ENCODE measurements at places on chromosomes 13 and 19.

DNA sequence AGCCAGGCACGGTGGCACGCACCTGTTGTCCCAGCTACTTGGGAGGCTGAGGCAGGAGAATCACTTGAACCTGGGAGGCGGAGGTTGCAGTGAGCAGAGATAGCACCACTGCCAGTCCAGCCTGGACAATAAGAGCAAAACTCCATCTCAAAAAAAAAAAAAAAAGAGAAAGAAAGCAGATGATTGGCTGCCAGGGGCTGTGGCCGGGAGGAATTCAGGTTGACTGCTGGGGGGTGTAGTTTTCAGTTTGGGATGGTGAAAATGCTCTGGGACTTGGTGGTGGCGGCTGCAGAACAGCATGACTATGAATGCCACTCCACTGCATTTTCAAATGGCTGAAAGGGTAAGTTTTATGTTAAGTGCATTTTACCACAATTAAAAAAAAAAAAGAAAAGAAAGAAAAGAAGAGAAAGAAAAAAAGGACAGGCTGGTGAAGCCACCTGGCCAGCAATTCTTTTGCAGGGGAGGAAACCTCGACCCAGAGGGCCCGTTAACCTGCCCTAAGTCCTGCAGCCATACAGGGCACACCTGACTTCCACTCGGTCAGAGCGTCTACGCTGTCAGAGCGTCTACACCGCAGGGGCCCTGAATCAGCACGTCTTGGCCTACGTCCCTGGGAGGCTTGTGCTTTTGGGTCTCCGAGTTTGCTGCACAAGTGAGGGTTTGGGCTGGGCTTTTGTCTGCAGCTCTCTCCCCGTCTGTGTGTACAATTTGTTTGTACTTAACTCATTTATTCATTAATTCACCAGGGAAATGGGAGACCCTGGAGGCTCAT, 3.6 kb downstream of the ISOC2 start:
- DNase-seq: no peak

- DNase-seq: no peak
These were observed 8.6 kb upstream of the BCAT2 start for GRCh38 chr19:48819366-48819816.

DNA sequence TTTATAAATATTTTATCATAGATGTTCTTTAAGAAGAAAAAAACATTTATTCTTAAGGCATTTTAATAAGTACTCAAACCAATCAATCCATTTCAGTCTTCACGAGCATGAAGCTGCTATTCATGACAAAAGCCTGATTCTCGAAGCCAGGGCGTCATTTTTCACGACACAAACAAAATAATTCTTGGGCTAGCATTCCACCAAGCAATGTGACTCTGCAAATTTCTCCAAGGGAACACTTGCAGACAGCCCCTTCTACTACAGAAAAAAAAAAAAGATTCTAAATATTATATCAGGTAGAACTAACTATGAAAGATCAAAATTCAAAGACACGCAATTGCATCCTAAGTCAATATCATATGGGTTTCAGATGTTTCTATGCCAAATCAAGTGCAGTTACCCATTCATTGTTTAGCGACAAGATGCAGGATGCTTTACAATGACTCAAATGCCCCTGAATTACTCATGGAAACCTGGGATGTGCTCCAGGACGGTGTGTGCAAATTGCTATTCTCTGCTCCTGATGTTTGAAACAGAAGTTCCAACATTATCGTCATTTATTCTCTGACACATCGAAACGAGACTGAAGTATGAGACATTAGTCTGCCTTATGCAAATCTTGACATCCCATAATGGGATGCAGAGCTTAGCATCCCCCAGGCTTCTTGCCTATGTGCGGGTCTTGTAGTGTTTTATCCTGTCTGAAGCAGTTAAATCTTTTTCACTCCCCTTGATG, 517.7 kb downstream of the MYO16 start:
- no peak for DNase-seq

DNA sequence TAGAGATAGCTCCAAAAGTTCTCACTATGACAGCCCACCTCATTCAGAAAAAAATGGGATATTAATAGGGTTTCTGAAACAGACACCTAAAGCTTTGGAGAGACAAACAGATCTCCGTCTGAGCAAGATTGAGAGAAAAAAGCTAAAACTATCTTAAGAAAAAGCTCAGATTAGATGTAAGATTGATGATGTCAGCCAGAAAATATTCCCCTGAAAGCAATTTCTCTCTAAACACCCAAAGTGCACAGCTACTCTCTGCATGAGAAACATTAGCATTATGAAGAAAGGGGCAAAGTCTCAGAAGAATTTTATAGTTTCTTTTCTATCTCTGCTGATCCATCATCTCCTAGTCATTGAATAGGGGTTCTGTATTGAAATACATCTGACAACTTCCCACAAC, 148.9 kb downstream of the ZNF737 start:
- no peak for DNase-seq

DNA sequence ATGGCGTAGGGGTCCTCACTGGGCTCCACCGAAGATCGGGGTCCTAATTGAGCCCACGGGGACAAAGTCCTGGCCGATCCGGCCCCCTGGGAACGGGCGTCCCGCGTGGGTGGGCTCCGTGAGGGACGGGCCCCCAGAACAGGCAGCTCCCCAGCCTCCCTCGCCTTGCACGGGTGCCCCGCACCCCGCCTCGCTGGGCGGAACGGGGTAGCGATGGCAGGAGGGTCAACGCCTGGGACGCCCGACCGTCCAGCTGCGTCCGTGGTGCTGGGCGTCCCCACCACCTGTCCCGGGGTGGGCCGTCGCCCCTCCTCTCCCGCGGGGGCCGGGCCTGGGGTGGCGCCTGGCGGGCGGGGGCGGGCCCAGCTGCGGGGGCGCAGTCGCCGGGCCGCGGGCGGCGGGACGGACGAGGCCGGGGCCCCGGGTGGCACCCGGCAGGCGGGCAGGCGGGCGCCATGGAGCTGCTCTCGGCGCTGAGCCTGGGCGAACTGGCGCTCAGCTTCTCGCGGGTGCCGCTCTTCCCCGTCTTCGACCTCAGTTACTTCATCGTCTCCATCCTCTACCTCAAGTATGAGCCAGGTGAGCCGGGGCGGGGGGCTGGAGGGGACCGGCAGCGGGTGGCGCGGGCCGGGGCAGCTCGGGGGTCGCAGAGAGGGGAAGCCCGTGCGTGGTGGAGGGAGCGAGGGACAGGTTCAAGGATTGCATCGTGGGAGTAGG, at the start of gene TMEM38A:
TMEM38A (plus strand) TSS at position 377 of the 717 bp plus-strand sequence; CDS start at position 456, 79 bp downstream.
- no peak for DNase-seq

GRCh38 chr13:23788459-23788858, 100.7 kb downstream of the MIPEP start:
- no peak for DNase-seq

DNA sequence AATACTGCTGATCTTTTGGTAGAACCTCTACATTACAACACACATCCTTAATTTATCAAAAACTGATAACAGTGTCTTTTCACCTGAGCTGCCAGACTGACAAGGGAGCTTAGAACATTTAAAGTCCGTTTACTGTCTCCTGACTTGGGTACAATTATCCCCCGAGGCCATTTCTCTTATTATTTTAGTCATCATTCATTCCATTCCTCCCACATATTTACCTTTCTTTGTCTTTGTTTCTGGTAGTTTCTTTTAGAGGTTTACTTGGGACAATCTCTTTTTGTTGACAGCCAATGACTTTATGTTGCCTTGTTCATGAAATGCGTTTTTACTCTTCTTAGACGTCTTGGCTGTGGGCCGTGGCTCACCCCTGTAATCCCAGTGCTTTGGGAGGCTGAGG, 186.9 kb downstream of the PCCA start:
- no peak for DNase-seq

- no peak for DNase-seq
These were observed 6.3 kb downstream of the SIGLEC10 start for GRCh38 chr19:51410950-51411748.

- no peak for DNase-seq
These were observed 16.6 kb downstream of the IL12RB1 start for GRCh38 chr19:18070181-18070580.

GRCh38 chr13:67619995-67620380, 389.9 kb upstream of the PCDH9 start:
- DNase-seq: no peak

GRCh38 chr13:110702591-110703526, 3.1 kb downstream of the CARS2 start:
- DNase-seq: no peak

DNA sequence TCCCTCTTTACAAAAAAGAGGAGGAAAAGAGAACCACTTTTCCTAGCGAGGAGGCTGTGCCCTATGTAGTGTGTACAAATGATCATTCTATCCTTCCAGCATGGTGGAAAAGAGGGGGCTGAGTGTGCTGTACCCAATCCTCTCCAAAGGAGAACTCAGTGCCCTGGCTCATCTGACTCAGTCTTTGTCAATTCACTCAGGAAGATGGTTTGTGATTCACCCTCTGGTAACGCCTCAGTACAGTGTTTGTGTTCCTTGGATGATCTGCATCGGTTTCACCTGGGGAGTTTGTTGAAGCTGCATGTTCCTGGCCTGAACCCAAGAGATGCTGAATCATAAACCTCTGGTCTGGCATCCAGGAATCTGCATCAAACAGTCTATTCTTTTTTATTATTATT, 18.3 kb upstream of the ENOX1 start:
- no peak for DNase-seq

DNA sequence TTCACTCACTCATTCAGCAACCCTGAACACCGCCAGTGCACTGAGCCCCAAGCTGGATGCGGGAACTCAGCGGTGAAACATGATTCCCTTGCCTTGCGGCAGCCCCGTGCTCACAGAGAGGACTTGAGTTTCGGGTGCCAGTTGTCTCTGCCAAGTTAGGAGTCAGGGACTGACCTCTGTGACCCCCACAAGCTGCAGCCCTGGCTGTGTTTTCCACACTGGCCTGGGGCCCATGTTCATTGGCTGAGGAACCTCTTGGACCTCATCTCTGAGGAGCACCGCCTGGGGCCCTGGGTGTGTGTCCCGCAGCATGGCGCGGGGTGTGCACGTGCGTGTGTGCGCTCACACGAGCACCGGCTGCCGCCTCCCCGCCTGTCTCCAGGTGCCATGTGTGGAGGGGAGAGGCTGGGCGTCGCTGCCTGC, 31.0 kb downstream of the CAPN12 start:
- no peak for DNase-seq

GRCh38 chr19:50461066-50461875, 15.0 kb upstream of the EMC10 start:
- no peak for DNase-seq

DNA sequence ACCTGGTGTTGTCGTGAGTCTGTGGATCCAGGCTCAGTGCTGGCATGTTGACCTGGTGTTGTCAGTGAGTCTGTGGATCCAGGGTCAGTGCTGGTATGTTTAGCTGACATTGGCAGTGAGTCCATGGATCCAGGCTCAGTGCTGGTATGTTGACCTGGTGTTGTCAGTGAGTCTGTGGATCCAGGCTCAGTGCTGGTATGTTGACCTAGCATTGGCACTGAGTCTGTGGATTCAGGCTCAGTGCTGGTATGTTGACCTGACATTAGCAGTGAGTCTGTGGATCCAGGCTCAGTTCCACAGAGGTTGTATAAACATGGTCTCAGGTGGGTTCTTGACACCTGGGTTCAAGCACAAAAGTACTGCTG, 16.8 kb upstream of the PDCD2L start:
- DNase-seq: no peak

GRCh38 chr13:109853153-109853552, 66.8 kb upstream of the IRS2 start:
- no peak for DNase-seq

DNA sequence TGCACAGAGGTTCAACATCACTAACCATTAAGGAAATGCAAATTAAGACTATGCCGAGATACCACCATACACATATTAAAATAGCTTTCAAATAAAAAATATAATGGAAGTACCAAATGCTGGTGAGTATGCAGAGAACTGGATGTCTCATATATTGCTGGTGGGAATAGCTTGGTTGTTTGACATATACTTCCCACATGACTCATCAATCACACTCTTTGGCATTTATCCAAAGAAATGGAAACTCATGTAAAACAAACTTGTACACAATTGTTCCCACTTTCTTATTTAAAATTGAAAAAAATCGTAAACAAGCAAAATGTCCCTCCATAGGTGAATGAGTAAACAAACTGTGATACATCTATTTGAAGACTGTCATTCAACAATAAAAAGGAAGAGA, 982.6 kb upstream of the ATXN8OS start:
- DNase-seq: no peak

- no peak for DNase-seq
These were observed 110.5 kb downstream of the COG6 start for GRCh38 chr13:39765801-39766463.

- no peak for DNase-seq
These were observed 26.6 kb downstream of the DNAJC3 start for GRCh38 chr13:95703576-95703975.

GRCh38 chr19:31515931-31516330, 166.7 kb upstream of the TSHZ3 start:
- DNase-seq: no peak

- DNase-seq: no peak
These were observed 35.6 kb upstream of the TFDP1 start for GRCh38 chr13:113548778-113549621.

DNA sequence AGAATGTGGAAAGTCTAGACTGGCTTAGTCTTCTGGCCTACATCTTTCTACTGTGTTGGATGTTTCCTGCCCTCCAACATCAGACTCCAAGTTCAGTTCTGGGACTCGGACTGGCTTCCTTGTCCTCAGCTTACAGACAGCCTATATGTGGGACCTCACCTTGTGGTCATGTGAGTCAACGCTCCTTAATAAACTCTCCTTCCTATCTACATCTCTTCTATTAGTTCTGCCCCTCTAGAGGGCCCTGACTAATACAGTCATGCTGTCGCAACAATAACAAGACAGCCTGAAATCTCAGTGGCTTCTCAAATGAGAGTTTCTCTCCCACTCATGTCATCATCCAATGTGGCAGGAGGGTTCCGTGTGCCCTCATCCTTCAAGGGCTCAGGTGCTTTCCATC, 347.8 kb downstream of the MZT1 start:
- no peak for DNase-seq

DNA sequence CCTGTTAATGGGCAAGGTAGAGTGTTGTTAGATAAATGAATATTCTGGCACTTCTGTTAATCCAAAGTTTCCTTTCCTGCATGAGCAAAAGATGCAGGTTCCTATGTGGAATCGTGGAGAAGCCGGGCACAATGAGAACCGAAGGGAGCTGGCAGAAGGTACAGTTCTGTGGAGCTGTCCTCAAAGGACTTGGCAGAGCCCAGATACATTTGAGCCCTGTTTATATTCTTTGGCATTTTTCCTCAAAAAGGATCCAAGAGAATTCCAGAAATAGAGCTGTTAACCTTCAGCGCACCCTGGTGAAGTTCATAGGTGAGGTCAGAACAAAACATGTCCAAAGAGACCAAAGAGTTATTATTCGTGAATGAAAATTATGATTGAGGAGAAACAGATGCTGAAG, 4.0 kb upstream of the DLEU7 start:
- no peak for DNase-seq

- no peak for DNase-seq
These were observed 10.3 kb downstream of the CYP2B6 start for GRCh38 chr19:41001243-41001971.
